Activated CD4-positive, alpha-beta memory T cell treated with anti-CD3 and anti-CD28 coated beads, Interleukin-2, amount 10 ng/mL, durations not matched to agents 7 days and 5 days (primary cell): ENCODE measurements at places on chromosomes 3 and 15. TPM values are rescaled to one million over a fixed set of nuclear protein-coding genes. Genes with fewer than 3 reads are reported as not detected.

DNA sequence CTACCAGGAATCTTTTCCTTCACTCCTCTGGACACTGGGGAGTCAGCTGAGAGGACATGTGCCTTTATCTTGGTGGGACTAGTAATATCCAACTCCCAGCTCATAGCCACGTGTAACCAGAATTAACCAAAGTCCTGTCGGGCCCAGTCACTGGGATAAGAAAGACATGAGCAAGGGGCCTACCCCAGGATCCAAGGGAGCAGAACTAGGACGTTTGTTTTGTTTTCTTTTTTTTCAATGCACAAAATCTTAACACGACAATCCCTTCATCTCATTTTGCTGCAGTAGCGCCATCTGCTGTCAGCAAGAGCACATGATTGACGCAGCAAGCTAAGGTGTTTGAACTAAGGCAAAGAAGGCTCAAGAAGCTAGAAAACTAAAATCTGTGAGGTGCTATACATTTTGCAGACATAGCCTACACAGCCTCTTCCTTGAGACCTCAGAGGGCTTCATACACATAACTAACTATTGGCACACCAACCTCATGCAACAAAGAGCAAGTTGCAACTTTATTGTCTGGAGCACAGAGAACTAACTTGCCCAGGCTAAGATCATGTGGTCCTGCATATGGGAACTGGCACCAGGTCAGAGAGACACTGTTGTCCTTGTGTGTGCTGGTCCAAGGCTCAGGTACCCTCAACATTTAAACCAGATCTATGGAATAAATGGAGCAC, 43.6 kb downstream of the RLBP1 start:
- peak; percentile 72 for DNase-seq
- no peak overlapping the region for H3K4me3 ChIP-seq
- peaks cover 22% of the 10 kb centered on the region for H3K36me3 ChIP-seq
- peaks cover 17% of the 10 kb centered on the region for H3K4me1 ChIP-seq

- peaks cover 2% of the 10 kb centered on the region for H3K27me3 ChIP-seq
- DNase-seq, result no peak
- peaks cover 25% of the 10 kb centered on the region for H3K4me1 ChIP-seq
- H3K27ac ChIP-seq, result no peak overlapping the region
- H3K36me3 ChIP-seq, result peaks cover 28% of the 10 kb centered on the region
Measured at GRCh38 chr3:36877930-36878685, 66.7 kb downstream of the TRANK1 start.

DNA sequence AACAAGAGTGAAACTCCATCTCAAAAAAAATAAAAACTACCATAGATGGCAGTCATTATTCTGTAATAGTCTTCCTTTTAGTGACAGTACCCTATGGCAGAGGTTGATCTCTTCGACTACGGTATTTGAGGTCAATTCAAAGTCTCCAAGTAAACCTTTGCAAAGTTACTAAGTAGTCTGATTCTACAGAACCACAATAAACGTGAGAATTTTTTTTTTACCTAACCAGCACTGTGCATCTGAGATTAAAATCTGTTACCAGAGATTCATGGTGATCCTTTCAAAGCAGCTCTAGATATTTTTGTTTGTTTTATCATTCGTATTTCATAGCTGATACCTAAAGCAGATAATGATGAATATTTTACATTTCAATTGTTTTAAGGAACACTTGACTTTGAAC, 86.6 kb upstream of the CHD2 start:
- H3K27me3 ChIP-seq, result no peaks in the 10 kb centered on the region
- no peak for DNase-seq
- H3K36me3 ChIP-seq, result no peaks in the 10 kb centered on the region
- peaks cover 55% of the 10 kb centered on the region for H3K4me1 ChIP-seq

DNA sequence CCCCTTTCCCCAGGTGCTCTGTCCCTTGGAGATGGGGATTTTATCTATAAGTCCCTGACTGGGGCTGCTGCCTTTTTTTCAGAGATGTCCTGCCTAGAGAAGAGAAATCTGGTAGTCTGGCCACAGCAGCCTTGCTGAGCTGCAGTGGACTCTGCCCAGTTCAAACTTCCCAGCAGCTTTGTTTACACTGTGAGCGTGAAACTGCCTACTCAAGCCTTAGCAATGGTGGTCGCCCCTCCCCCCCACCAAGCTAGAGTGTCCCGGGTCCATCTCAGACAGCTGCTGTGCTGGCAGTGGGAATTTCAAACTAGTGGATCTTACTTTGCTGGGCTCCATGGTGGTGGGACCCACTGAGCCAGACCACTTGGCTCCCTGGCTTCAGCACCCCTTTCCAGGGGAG, 38.9 kb downstream of the TMEM266 start:
- no peak overlapping the region for H3K4me3 ChIP-seq
- H3K36me3 ChIP-seq, result no peaks in the 10 kb centered on the region
- H3K27me3 ChIP-seq, result peaks cover 50% of the 10 kb centered on the region
- H3K4me1 ChIP-seq, result no peaks in the 10 kb centered on the region
- no peak overlapping the region for H3K27ac ChIP-seq
- no peak for DNase-seq

- no peaks in the 10 kb centered on the region for H3K36me3 ChIP-seq
- H3K4me1 ChIP-seq, result no peaks in the 10 kb centered on the region
- no peak for DNase-seq
- no peak overlapping the region for H3K27ac ChIP-seq
- H3K27me3 ChIP-seq, result peaks cover 3% of the 10 kb centered on the region
Measured at GRCh38 chr3:10725846-10726245, 90.2 kb upstream of the SLC6A11 start.

GRCh38 chr3:54547051-54547450, 380.8 kb downstream of the LRTM1 start:
- no peak for DNase-seq
- H3K4me3 ChIP-seq, result no peak overlapping the region
- no peaks in the 10 kb centered on the region for H3K36me3 ChIP-seq
- H3K27ac ChIP-seq, result no peak overlapping the region

DNA sequence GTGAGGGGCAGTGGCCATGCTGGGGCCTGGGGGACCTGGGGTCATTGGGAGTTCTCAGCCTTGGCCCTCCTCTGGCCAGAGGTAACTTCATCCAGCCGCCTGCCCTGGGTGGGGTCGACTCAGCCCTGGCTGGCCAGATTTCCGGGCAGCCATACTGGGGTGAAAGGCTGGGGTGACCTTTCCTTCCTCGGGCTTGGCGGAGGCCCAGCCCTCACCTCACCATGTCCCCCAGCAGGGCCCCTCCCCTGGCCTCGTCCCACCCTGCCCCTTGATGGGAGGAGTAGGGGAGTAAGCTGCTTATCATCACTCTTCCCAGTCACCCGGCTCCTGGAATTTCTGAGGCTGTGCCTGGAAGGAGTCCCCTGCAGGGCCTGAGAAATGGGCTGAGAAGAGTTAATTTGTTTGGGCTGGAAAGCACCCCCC, 5.4 kb downstream of the SEMA3F start:
- H3K27me3 ChIP-seq, result peaks cover 28% of the 10 kb centered on the region
- H3K4me1 ChIP-seq, result peaks cover 4% of the 10 kb centered on the region
- H3K27ac ChIP-seq, result no peak overlapping the region
- no peaks in the 10 kb centered on the region for H3K36me3 ChIP-seq
- no peak for DNase-seq

The ERICH6 gene
- total RNA-seq, result 0.38 TPM

GRCh38 chr3:156720826-156721225, 46.4 kb downstream of the TIPARP start:
- H3K4me3 ChIP-seq, result no peak overlapping the region
- H3K4me1 ChIP-seq, result peaks cover 17% of the 10 kb centered on the region
- no peaks in the 10 kb centered on the region for H3K27me3 ChIP-seq
- DNase-seq, result no peak
- no peak overlapping the region for H3K27ac ChIP-seq

DNA sequence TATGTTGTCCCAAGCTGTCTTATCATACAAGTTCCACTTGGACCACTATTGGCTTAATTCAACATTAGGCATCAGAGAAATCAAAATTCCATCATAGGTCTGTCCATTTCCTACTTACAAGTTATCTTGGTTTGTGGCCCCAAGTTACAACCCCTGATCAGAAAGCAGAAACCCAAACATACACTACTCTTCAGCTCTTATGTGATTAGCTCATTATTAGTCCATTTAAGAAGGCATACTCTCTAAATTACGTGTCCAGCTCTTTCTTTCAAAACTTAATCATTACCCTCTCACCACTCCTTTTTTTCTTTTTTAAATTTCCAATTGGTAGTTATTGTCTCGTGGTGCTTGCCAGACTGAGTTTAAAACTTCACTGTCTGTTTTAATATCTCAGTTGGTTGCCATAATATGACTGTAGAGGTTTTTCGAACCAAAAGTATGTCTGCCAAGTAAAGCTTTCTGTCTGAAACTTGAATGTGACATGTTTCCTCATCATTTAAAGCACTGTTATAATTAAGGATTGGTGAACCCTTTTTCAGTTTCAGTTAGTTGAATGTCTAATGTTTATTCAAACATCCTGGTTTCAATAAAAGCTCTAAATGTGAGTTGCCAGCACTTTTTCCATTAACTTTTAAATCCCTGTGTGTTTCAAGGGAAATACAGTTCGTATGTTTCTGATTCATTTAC, 150.3 kb downstream of the SAMMSON start:
- H3K36me3 ChIP-seq, result no peaks in the 10 kb centered on the region
- no peak for DNase-seq
- no peak overlapping the region for H3K4me3 ChIP-seq
- no peak overlapping the region for H3K27ac ChIP-seq

The STRIT1 gene
- total RNA-seq, result not detected

- H3K4me3 ChIP-seq, result peak overlapping the region; percentile 49
- H3K36me3 ChIP-seq, result peaks cover 3% of the 10 kb centered on the region
- H3K4me1 ChIP-seq, result peaks cover 43% of the 10 kb centered on the region
- peak overlapping the region; percentile 38 for H3K27ac ChIP-seq
- DNase-seq, result no peak
Measured at GRCh38 chr3:196624067-196624790, 15.3 kb upstream of the NRROS start.

The ATP6V1A gene
- total RNA-seq, result 42.4 TPM

DNA sequence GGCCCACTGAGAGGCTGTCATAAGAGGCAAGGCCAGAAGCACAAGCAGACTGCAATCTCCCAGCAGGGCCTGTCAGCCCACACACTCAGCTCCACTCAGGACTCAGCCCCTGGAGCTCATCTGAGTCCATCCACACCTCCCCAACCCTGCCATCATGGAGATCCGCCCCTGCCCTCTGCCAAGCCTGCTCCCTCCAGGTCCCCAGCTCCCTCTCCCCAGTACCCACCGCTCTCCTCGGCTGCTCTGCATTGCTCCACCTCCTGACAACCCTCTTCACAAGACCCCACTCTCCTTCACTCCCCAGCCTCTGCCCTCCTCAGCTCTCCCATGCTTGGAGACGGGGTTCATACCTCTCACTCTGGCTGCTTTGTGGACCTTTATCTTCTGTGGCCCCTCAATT, 11.1 kb downstream of the POC1A start:
- no peak for DNase-seq
- peaks cover 29% of the 10 kb centered on the region for H3K36me3 ChIP-seq
- no peak overlapping the region for H3K27ac ChIP-seq
- no peaks in the 10 kb centered on the region for H3K27me3 ChIP-seq

DNA sequence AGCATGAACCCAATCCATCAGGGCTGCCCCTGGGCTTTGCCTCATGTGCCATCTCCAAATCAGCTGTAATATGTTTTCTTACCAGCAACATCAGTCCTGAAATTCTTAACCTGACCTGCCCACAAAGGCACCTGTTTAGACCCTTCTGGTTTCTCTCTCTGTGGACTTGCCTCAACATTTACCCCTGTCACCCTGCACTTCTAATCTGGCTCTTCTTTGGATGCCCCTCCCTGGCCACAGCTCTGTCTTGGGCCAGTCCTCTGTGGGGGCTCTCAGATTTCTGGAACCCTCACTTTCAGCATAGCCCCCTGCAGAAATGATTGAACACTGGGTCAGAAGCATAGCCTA, 168.7 kb upstream of the STAC start:
- DNase-seq, result no peak
- H3K27ac ChIP-seq, result no peak overlapping the region
- no peak overlapping the region for H3K4me3 ChIP-seq

GRCh38 chr3:11612515-11613188, 31.1 kb downstream of the VGLL4 start:
- no peak overlapping the region for H3K4me3 ChIP-seq
- no peak overlapping the region for H3K27ac ChIP-seq
- no peak for DNase-seq

DNA sequence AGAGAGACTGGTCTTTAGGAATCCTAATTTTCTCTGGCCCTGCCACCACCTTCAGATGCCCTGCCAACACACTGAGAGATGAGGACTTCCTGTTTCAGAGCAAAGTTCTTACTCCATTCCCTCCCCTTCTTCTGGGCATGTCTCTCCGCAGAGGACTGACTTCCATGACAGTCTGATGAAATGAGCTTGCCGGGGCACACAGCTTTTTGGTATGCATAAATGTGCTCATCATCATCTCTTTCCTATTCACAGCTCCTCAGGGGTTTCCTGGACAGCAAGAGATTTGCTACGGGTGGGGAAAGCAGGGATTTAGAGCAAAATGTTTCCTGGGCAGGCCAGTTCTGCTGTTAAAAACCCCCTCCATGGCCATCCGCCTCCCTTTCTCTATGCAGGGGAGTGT, 27.6 kb upstream of the SEMA6D start:
- DNase-seq, result no peak
- no peaks in the 10 kb centered on the region for H3K36me3 ChIP-seq
- H3K27ac ChIP-seq, result no peak overlapping the region

- peak overlapping the region; percentile 66 for H3K4me3 ChIP-seq
- DNase-seq, result no peak
- H3K4me1 ChIP-seq, result peaks cover 23% of the 10 kb centered on the region
- no peak overlapping the region for H3K27ac ChIP-seq
- H3K36me3 ChIP-seq, result no peaks in the 10 kb centered on the region
Measured at GRCh38 chr3:38345879-38346586, 552 bp upstream of the XYLB start.

The AAGAB gene
- total RNA-seq, result 50.4 TPM
